Right cardiac atrium (tissue), 5 donors: ENCODE measurements at places on chromosomes 4 and X. TPM values are rescaled to one million over a fixed set of nuclear protein-coding genes. Genes with fewer than 3 reads are reported as not detected.

GRCh38 chrX:44568196-44568595, 25.5 kb upstream of the FUNDC1 start:
- DNase-seq: peak; percentile 50

GRCh38 chrX:7170898-7171297, 22.9 kb upstream of the PUDP start:
- DNase-seq: no peak

- no peak for DNase-seq
Measured at GRCh38 chr4:15336410-15337167, 91.2 kb upstream of the C1QTNF7 start.

DNA sequence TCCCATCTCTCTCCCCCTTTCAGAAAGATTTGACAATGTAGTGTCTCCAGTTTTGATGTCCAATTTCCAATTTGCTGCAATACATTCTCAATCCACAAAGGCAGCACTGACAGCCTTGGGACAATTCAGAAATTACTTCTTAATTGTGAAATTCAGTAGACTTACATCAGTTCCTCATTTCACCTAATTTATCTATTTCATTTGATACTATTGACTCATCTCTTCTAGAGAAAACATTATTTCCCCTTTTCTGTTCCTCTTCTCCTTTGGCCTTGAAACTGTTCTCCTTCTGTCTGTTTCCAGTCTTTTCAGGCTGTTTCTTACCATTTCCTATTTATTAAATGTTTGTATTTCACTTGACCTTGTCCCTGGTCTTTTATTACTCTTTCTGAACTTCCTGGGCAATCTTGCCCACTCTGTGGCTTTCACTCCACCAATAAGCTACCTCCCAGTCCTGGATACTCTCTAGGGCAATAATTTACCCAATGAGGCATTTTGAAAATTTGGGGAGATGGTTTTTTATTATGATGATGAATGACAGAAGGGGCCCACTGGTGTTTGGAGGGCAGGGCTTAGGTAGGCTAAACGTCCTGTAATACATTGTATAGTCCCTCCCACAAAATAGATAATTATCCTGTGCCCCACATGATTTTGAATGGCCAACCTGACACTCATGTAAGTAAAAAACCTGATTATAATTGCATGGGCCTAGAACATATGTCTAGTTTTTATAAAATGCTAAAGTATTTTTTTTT, 498.0 kb upstream of the BOD1L1 start:
- DNase-seq: no peak

GRCh38 chrX:104679175-104679574, 113.2 kb downstream of the IL1RAPL2 start:
- DNase-seq: peak; percentile 10

- DNase-seq: peak; percentile 67
Measured at GRCh38 chr4:141702472-141703182, 66.2 kb downstream of the IL15 start.

The YY2 gene
- 0.91 TPM for total RNA-seq

The CENPVL1 gene
- not detected for total RNA-seq

The UGT2B17 gene
- total RNA-seq: not detected

The PTCHD1 gene
- total RNA-seq: 0.63 TPM

The FAM133A gene
- 0.36 TPM for total RNA-seq

The SPANXD gene
- not detected for total RNA-seq
